ENCODE measurements at places on chromosomes 4 and X.

GRCh38 chr4:6892190-6892908 is 17.3 kb upstream of the TBC1D14 start:
- no peaks in the 10 kb centered on the region for H3K27me3 ChIP-seq
- no peak overlapping the region for H3K4me3 ChIP-seq
- peak; percentile 55 for DNase-seq
- no peaks in the 10 kb centered on the region for H3K36me3 ChIP-seq
- peaks cover 6% of the 10 kb centered on the region for H3K4me1 ChIP-seq
- no peak overlapping the region for H3K27ac ChIP-seq

DNA sequence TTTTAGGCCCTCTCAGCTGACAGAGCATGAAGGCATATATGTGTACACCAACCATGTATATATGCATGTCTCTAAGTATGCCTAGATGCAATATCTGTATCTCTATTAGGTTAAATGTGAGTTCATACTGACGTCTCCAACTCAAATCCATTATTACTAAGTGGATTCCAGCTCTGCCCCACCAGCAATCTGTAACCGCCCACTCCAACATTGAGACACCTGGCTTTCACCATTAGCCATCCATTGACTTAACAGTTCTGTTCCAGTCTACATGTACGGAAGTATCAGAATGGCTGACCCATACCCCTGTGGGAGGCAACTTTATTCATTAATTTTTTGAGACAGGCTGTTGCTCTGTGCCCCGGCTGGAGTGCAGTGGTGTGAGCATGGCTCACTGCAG is 15.0 kb upstream of the SH3TC1 start:
- H3K27ac ChIP-seq = no peak overlapping the region
- H3K27me3 ChIP-seq = no peaks in the 10 kb centered on the region

- peaks cover 15% of the 10 kb centered on the region for H3K27me3 ChIP-seq
- DNase-seq = no peak
- H3K4me3 ChIP-seq = no peak overlapping the region
- no peaks in the 10 kb centered on the region for H3K36me3 ChIP-seq
Observed at GRCh38 chrX:151977009-151977408, 2.5 kb upstream of the GABRE start.

DNA sequence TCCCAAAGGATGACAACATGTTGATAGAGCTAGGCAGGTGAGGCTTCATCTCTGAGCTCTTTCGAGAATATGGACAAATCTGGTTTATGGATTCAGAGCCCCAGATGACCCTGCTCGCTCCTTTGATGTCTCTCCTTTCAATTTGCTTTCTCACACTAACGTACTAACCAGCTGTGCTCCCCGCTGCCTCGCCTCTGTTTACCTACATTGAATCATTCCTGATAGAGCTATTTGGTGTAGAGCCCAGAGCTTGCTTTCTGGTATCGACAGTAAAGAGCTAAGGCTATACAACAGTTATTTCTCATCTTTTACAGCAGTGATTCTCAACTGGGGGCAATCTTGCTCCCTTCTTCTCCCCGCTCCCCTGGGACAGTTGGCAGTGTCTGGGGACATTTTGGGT is 8.9 kb upstream of the PHKA2 start:
- no peaks in the 10 kb centered on the region for H3K27me3 ChIP-seq
- no peaks in the 10 kb centered on the region for H3K4me1 ChIP-seq
- no peak for DNase-seq
- no peak overlapping the region for H3K27ac ChIP-seq
- no peak overlapping the region for H3K4me3 ChIP-seq
